ENCODE measurements at places on chromosomes 6 and 20.

DNA sequence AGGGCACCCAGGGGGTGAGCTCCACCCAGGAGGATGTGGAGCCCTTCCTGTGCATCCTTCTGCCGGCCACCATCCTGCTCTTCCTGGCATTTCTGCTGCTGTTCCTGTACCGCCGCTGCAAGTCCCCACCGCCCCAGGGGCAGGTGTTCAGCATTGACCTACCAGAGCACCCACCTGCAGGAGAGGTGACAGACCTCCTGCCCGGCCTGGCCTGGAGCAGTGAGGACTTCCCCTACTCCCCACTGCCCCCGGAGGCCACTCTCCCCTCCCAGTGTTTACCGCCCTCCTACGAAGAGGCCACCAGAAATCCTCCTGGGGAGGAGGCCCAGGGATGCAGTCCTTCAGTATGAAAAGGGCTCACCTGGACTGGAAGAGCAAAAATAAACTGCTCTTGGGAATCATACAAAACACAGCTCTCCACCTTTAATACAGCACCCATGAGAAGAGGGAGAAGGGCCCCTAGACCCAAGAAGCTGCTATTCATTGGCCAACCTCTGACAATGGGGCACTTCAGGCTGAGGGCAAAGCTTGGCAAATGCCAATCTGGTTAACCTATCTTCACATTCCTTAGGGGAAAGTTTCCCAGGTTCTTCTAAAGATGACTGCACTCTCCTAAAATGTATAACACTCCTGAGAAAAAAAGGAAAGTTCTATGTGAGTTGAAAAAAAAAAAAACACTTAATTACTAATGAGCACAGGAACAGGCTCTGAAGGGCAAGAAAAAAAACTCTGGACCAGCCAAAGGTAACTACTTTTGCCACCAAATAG, 5.0 kb downstream of the SMIM28 start:
- DNase-seq = no peak

GRCh38 chr6:150118203-150118602, 24.6 kb upstream of the PPP1R14C start:
- no peak for DNase-seq

- no peak for DNase-seq
These were observed 109.6 kb upstream of the RPS6KA2 start for GRCh38 chr6:166736634-166737033.

DNA sequence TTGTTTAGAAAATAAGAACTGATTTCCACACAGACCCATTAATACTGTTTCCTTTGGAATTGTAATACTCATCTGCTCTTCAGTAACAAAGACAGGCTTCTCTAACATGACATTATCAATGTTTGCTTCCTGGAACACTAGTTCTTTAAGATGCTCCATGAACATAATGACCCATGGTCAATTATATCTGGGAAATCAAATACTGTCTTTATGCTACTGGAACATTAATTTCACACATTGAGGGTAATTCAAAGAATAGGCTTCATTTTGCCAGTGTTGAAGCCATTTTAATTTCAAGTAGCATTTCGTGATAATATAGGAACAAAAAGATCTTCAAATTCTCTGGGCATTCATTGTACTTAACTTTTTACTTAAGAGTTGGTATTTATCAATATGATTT, 80.9 kb downstream of the OPN5 start:
- peak; percentile 27 for DNase-seq

DNA sequence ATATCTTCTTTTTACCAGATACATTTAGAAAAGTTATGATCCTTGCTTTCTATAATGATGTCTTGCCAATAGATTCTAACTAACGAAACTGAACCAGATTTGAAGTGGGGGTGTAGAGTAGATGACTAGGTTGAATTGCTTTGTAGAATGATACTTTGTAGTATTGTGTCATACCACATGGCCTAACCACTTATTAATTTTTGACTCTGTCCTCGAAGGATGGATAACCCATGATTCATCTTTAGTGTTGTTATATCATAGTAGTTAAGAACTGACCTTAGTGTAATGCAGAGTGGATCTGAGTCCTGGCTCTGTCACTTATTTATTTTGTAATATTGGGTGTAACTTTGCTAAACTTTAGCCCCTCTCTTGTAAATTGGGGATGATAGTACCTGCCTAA, 4.5 kb downstream of the PHF3 start:
- no peak for DNase-seq

DNA sequence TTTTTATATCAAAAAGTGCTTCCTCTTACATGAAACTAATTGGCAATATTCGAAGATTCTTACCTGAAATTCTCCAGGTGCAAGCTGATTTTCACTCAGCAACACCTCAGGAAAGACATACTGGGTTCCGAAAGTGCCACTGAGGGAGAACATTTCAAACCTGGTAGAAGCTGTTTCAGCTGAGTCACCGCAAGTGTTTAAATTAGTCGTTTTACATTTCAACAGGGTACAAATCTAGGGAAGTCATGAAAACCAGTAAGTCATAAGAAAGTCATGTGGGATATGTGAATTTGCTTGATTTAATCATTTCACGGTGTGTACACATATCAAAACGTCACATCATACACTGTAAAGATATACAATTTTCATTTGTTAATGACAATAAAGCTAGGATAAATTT, 25.3 kb upstream of the TAAR1 start:
- DNase-seq = no peak

DNA sequence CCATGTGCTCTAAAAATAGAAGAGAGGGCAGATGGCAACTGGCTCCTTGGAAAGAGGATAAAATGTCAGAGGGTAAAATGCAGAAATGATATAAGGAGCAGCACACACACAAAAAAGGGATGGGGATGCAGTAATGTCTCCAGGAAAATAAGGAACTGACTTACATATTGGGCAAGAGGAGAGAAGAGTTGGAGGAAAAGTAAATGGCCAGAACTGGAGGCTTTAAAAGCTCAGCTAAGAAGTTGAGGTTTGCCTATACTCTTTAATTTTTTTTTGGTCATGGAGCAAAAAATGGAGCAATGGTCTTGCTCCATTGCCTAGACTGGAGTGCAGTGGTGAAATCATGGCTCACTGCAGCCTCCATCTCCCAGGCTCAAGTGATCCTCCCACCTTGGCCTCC, 93.7 kb downstream of the SULF2 start:
- DNase-seq = no peak

- no peak for DNase-seq
These were observed 307.3 kb downstream of the SYNE1 start for GRCh38 chr6:152329638-152330448.

GRCh38 chr6:16108921-16109658, 19.8 kb upstream of the MYLIP start:
- no peak for DNase-seq

DNA sequence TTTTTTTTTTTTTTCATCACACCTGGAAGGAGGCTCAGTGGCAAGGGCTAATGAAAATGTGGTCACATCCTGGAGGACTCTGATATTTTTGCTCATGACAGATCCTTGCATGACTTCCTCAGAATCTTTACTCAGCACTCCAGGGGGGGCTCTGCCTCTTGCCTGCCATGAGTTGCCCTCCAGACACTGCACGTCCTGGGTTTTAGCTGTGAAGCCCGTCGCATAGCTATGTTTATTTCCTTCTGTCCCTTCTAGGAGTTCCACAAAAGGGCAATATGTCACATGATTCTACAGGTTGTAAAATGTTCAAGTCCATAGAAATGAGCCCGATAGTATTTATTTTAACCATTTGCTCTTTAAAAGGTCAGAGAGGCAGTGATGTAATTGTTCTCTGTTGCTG, 18.2 kb downstream of the MAS1 start:
- DNase-seq = no peak

All from COLO829 (cell line).